ENCODE measurements at places on chromosomes 3 and 15. TPM values are rescaled to one million over a fixed set of nuclear protein-coding genes. Genes with fewer than 3 reads are reported as not detected.

PCCB gene
- polyA plus RNA-seq, result 23.3 TPM

ELL3 gene
- polyA plus RNA-seq, result 3.0 TPM

SLCO2A1 gene
- polyA plus RNA-seq, result 0.14 TPM

DNA sequence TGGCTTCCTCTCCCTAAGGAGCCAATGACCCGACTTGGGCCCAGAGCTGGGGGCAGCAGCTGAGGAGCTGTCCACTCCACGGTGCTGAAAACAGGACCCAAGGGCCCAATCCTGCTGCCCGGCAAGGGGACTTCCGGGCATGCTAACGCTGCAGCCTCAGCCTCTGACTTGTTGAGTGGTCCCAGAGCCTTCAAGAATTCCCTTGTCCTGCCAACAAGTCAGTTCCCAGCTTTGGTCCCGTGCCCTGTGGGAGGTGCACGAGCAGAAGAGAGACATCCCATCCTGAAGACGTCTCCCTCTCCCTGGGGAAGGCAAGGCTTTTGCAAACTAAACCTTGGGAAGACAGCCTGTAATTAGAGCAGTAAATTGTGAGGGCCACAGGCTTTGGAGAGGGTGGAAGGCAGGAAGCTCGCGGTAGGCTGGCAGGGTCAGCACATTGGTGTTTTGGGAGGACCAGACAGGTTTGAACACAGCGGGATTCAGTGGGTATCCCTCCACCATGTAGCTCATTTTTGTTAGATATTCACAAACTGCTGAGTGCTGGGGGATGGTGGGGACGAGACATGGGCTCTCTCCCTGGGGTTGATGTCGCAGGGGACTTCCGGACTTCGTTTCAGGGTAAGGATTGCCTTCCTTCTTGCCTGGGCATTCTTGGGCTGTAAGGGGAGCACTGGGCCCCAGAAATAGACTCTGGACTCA is 29.8 kb upstream of the PRR23E start:
- no peak for DNase-seq

- no peak for DNase-seq
These were observed 17.5 kb upstream of the SKOR1 start for GRCh38 chr15:67807836-67808235.

DNA sequence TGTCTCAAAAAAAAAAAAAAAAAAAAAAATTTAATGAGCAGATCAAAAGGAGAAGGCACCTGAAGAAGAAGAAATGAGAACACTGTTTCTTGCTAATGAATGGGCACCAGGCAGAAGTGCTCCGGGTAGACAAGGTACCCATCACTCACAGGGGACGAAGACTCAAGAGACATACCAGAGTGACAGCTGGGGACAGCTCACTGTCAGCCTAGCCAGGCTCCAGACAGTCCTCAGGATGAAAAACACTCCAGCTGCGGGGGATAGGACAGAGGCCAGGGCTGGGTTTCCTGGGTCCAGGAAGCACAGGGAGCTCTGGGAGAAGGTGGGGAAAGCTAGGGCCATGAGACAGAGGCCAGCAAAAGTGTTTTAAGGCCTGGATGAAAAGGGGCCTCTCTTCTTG is 48.5 kb upstream of the PARL start:
- DNase-seq, result no peak

DNA sequence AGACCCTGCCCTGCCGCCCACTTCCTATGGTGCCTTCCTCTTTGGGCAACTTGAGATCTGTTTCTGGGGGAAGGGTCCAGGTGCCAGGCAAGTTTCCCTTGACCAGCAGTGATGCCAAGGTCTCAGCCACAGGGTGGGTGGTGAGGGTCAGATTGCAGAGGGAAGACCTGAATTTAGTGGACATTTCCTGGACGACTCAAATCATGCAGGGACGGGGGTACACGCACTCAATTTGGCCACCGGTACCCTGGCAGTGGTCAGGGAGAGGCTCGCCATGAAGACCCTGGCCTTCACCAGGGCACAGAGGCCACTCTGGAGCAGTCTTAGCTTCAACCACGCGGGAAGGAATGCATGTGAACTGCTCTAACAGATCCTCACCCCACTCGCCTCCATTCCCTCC is 1.5 kb upstream of the GRIP2 start:
- no peak for DNase-seq

- no peak for DNase-seq
These were observed 14.7 kb downstream of the PGBD4 start for GRCh38 chr15:34116620-34117019.

DNA sequence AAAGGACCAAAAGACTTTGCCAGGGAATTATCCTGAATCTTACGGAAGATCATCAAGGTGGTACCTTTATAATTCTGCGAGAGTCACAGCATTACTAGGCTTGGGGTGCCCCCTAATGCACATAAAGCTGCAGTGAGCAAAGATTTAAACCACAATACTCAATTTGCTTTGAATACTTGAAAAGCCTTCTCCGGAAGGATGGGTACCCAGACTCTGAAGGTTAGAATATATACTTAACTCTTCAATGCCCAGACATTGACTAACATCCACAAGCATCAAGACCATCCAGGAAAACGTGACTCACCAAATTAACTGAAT is 117.8 kb upstream of the KCNH8 start:
- no peak for DNase-seq

GRCh38 chr15:88069561-88069960 is 187.0 kb downstream of the NTRK3 start:
- DNase-seq, result no peak

All from foreskin keratinocyte (primary cell).